GM13977 (cell line): ENCODE measurements at places on chromosomes 7 and 10.

- no peak for DNase-seq
Observed at GRCh38 chr10:122350893-122351292, 23.6 kb upstream of the PLEKHA1 start.

DNA sequence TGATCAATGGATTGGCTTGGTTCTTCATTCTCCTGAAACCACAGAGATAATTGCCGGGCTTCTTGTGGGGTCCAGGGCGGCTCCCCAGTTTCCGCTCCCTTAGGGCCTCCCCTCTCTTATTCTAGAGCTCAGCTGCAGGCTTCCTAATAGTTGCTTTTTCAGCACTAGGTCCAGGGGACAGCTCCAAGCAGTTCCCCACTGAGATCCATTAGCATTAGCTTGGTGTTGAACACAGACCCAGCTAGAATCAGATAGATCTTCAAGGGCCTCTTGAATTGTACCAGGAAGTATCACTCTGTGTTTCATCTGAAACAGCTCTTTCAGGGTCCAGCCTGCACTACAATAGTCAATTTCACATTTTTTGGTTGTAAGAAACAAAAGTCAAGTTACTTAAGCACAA lies 238.7 kb downstream of the SEC23IP start:
- no peak for DNase-seq

- DNase-seq, result peak; percentile 80
Observed at GRCh38 chr7:30800785-30801252, 29.6 kb downstream of the MINDY4 start.

DNA sequence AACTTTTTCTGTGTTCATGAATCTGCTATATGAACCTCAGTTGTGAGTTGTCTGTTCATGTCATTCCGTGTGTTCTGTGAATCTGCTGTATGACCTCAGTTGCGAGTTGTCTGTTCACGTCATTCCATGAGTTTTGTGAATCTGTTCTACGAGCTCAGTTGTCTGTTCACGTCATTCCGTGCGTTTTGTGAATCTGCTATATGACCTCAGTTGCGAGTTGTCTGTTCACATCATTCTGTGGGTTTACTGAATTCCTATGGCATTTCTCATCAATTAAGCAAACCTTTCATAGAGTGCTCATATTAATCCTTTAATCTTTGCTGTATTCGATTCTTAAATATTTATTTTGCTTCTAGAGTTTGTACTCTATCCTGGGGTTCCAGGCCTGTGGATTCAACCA lies 150.6 kb downstream of the DIP2C start:
- no peak for DNase-seq

- no peak for DNase-seq
Observed at GRCh38 chr10:10138685-10139084, 879.0 kb upstream of the CELF2 start.

DNA sequence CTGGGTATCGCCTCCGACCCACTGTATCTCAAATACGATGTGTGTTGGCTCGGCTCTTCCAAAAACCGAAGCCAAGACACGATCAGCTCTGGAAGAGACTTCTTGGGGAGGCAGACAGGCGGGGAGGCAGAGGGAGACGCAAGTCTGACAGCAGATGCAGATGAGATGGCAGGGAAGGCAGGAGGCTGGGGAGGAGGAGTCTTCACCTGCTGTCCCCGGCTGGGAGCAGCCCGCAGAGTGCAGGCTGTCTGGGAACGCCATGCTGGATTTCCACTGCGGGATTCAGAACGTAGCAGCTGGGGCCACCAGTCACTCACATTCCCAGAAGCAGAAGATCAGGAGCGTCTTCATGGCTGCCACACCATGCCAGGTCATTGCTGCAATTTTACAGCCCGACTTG lies 29.4 kb downstream of the CTBP2 start:
- no peak for DNase-seq

- no peak for DNase-seq
Observed at GRCh38 chr7:36005876-36006275, 147.2 kb upstream of the EEPD1 start.
